ENCODE measurements at places on chromosomes 2 and 18. TPM values are rescaled to one million over a fixed set of nuclear protein-coding genes. Genes with fewer than 3 reads are reported as not detected.

Gene DHRS9
- total RNA-seq, result not detected

Gene NYAP2
- total RNA-seq, result not detected

Gene DSG1
- not detected for total RNA-seq

Gene TXNL1
- 68.3 TPM for total RNA-seq

Gene SSB
- total RNA-seq, result 141 TPM

Gene ST8SIA5
- not detected for total RNA-seq

Gene RTP5
- total RNA-seq, result not detected

Gene CD8B2
- not detected for total RNA-seq

Gene MYO5B
- 0.16 TPM for total RNA-seq

Gene HMSD
- total RNA-seq, result 0.09 TPM

GRCh38 chr2:61042807-61043206 lies 22.9 kb upstream of the SANBR start:
- DNase-seq, result no peak

GRCh38 chr18:48658721-48659120 lies 119.9 kb downstream of the CTIF start:
- DNase-seq, result no peak

DNA sequence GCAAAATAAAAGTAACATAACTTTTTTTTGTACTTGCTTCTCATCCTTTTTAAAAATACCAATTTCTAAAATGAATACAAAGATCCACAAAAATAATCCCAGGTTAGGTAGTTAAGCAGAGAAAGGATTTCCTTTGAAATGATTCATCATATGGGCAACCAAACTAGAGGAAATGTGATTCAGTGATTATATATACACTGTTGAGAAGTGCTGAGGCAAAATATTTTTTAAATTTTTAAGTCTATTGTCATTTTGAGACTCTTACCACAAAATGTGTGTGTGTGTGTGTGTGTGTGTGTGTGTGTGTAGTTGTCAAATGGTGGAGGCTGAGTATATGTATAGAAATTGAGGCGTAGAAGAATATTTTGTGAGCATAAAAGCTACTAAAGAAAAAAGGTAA lies 1075.3 kb downstream of the LRP1B start:
- DNase-seq, result peak; percentile 60

GRCh38 chr2:60357996-60358395 lies 195.5 kb downstream of the BCL11A start:
- DNase-seq, result no peak

DNA sequence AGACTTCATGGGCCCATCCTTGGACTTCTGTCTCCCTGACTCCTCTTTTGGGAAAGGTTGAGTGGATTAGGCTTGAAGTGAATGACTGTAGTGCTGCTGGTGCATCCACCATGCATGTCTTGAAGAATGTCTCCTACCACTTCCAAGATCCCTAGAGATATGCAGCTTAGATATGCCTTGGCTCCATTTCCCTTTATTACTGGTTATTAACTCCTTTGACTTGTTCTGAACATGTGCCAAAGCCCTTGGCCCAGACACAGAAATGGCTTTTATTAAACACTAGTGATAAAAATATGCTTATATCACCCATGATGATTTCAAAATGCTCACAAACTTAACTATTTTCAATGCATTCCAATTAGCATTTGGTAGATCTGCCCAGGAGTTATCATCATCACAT lies 90.0 kb upstream of the SLC14A2 start:
- peak; percentile 67 for DNase-seq

- no peak for DNase-seq
These were observed 633 bp downstream of the NABP1 start for GRCh38 chr2:191678437-191679100.

DNA sequence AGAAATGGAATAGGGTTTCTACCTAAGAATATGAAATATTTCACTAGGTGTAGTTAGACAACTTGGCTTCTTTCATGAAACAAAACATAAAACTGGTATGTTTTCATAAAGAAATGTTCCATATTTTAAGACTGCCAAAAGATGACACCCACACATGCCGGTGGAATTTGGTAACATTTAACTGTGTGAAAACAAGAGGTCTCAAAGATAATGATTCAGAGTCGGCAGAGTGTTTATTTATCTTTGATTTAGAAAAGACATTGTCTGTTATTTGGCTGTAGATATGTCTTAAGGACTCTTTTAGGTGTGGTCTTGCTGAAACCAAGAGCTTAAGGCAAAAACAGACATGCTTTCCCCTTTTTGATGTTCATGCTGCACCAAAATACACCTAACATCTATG lies 63.5 kb upstream of the FN1 start:
- DNase-seq, result no peak

GRCh38 chr2:146734821-146735190 lies 1110.0 kb upstream of the ACVR2A start:
- no peak for DNase-seq

DNA sequence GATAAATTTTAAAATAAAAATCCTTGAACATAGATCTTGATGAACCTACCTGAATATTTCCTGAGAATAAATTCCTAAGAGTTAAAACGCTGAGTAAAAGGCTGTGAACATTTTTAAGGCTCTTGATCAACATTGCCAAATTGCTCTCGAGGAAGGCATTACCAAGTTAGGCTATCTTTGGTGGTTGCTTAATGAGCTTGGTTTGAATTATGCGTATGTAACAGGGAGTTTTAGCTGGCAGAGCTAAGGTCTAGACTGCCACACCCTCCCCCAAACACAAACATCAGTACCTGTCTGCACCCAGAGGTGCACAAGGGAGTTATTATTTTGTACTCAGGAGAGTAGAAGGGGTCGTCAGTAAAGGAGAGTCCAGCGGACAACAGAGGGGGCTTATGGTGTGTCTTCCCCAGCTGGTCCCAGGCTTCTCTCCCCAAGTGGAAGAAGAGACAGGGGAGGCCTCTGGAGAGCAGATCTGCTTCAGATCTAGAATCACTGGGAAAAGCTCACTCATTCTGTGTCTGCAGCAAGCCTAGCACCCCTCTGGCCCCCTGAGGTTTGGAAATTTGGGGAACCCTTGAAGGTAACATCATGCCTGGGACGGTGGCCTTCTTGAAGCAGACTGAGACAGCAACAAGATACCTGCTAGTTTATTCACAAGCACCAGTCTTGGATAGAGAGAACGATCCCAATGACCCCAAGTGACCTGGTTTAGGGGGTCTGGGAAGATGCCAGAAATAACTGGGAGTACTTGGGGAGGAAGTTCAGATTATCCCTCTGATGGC lies 197.2 kb upstream of the ID2 start:
- no peak for DNase-seq

GRCh38 chr2:71702971-71703898 lies 249.9 kb downstream of the DYSF start:
- no peak for DNase-seq

GRCh38 chr2:24793761-24794435 lies 673 bp downstream of the CENPO start:
- DNase-seq, result no peak

GRCh38 chr2:160334028-160334741 lies 134.1 kb upstream of the ITGB6 start:
- peak; percentile 90 for DNase-seq

DNA sequence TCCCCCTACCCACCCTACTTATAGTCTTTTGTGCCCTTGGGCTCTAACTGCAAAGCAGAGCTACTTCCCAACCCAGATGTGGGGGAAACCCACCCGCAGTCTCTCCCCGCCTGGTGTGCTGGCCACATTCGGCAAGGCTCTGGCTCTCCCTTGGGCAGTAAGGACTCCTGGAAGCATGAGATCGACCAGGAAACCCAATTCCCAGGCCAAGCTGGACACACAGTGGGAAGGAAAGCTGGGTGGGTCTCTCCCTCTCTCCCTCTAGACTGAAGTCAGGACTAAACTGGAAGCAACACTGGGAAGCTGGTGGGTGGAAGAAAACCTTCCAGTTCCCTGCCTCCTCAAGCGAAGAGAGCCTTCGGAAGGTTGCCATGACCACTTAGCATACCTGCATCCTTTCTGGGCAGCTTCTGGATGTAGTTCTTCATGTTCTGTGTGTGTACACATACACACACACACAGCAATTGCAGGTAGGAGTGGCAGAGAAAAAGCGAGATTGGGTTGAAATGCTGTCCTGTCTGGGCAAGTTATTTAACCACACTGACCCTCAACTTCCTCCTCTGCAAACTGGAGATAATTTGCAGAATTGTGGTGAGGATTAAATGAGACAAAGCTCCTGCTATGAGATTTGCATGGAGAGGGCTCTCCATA lies 33.9 kb downstream of the ZBTB7C start:
- DNase-seq, result peak; percentile 20

DNA sequence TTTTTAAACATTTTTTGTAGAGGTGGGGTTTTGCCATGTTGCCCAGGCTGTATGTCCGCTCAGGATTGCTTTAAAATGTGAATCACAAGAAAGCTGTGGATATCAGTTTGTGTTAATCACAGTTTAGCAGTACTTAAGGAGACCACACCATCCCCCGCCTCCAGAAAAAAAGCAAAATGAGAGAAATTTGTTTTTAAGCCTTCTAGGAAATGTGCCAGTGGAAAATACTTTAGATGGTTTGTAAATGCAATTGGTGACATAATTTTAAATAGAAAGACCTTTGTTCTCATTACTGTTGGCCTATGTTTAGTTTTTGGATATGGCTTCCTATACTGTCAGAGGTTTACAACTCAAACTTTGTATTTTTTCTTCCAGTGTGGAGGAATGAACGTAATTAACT lies 27.0 kb downstream of the GCA start:
- DNase-seq, result no peak

- DNase-seq, result no peak
These were observed 132.4 kb upstream of the ZNF516 start for GRCh38 chr18:76627444-76627843.

DNA sequence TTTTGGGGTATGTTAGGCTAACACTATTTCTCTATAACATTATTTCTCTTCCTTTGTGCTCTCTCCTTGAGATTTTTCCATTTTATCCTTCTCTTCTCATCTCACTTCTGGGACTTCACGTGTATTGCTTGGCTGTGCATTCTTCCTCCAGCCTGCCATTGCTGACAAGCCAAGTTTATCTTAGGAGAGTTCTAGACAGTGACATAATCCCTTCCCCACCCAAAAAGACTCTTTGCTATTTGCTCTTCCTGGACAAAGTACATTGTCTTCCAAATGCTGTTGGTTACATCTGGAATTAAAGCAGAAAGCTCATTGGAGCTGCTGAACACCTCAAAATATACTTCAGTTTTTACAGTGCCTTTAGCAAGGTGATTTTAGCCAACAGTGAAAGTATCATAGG lies 8.9 kb downstream of the TSPYL6 start:
- peak; percentile 40 for DNase-seq

GRCh38 chr2:25354116-25354515 lies 12.4 kb upstream of the DNMT3A start:
- no peak for DNase-seq

DNA sequence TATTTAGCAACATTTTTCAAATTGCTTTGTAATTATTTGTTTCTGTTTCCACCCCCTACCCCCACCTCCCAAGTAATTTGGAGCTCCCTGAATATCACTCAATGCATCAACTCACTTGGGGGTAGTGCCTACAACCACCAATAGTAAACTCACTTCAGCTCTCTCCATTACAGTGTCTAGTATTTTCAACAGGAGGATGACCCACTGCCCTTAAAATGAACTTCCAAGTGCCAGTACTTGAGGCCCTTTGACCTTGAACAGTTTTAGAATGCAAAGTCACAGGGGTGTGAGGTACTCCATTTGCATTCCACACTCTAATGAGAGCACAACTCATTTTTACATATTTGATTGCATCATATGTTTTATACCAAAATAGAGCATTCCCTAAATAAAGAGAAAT lies 523.0 kb downstream of the ERBB4 start:
- DNase-seq, result no peak

GRCh38 chr2:126911111-126911796 lies 12.6 kb downstream of the TEX51 start:
- DNase-seq, result no peak

- DNase-seq, result peak; percentile 15
These were observed 705.6 kb upstream of the ID2 start for GRCh38 chr2:7976206-7976605.

- DNase-seq, result no peak
These were observed 7.5 kb downstream of the SMCHD1 start for GRCh38 chr18:2662990-2663389.

DNA sequence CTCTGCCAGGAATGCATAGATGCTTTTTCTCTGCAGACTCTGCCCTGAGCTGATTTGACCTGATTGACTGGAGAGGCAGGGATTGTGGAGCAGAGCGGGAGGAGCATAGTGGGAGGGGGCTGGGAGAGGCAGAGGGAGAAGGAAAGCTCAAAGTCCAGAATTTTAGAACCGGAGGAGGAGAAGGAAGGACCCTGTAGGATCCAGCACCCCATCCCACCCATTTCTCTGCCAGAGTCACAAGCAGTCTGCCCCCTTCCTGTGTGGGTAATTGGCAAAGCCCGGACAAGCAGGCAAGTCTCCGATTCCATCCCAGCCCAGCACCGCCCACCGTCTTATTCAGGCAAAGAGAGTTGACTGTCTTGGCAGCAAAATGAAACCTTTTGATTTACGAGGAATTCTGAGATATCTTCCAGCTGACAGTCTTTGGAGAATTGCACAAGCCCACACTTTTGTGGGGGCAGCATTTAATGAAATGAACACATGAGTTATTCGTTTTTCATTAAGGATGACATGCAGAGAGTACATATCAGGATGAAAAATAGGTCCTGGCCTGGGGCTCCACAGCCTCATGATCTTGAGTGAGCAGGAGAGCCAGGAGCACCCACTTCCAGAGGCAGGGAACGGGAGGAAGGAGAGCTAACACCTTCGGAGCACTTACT lies 103.1 kb downstream of the MCFD2 start:
- DNase-seq, result peak; percentile 100

- DNase-seq, result peak; percentile 96
These were observed 67.9 kb downstream of the RHOB start for GRCh38 chr2:20514596-20515269.

- no peak for DNase-seq
These were observed 60.5 kb upstream of the CYRIA start for GRCh38 chr2:16726147-16726546.

GRCh38 chr18:2719040-2719439 lies 63.5 kb downstream of the SMCHD1 start:
- no peak for DNase-seq

DNA sequence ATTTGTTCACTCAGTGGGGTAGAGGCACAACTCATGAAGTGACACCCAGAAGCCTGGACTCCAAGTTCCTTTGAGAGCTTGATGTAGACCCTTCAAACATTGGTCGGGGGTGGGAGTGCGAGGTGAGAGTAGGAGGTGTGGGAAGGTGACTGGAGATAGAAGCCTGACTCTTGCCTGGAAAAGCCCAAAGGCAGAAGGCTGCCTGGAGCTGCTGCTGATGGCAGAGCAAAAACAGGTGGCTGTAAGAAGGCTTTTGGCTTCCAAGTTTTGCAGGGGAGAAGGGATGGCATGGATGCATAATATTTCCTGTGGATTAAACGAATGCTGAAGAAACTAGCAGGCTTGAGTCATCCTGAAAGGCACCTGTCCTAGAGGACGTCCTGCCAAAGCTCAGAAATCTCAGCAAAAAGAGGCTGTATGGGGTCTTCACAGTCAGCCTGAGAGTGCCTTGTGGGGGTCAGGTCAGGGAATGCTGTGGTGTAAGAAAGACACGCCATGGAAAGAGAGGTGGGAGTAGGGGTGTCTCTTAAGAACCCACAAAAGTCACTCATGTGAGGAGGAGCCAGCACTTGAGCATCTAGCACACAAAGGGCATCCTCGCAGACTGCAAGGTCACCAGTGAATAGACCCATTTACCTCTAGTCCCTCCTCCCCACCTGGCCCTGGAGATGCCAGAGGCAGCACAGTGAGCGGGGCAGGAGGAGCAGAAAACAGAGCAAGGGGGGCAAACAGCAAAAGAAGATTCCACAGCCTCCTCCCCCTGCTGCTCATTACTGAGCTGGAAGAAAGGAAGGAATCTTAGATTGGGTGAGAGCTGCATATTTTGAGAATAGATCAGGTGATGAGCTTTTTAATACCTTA lies 37.5 kb downstream of the FASTKD2 start:
- no peak for DNase-seq
